HS-5 (cell line): ENCODE measurements at places on chromosomes 1 and 21.

GRCh38 chr1:201751872-201752271, 77.1 kb upstream of the IPO9 start:
- DNase-seq, result no peak

- DNase-seq, result no peak
These were observed 40.4 kb downstream of the CASZ1 start for GRCh38 chr1:10755970-10756521.

DNA sequence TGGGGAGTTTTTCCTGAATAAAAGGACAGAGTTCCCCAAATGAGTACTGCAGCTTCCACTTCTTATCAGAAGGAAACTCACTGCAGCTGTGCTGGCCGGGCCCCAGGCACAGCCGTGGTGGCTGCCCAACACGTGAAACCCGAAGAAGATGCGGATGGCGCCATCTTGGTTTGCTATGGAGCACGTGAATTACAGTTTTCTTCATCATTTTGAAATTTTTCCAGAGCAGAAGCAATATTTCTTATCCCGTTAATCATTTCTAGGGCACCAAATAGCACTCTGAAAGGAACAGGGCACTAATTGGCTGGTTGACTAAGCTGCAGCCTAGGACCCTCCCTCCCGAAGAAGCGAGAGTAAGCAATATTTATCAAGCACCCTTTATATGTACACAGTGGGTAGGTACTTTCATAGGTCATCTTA, 63.2 kb upstream of the EPS8L3 start:
- DNase-seq, result no peak

DNA sequence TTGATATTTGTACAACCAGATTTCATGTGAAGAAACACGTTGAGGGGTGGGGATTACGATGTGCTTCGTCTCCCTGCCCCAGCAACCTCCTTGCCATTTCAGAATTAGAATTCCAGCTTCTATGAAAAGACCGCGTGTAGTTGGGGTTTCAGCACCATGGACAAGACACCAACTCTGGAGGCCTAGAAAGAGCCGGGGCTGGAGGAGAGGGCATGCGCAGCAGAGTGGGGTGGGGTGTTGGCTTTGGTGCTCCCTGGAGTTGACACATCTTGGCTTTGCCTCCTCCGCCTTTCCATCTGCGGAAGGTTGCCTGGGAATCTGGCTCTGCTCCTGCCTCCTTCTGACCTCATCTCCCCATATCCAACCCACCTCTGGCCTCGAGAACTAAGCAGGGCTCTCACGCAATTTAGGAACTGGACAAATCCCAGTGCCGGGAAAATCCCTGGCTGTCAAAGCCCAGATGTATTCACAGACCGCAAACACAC, 11.8 kb downstream of the HTR6 start:
- DNase-seq, result no peak

DNA sequence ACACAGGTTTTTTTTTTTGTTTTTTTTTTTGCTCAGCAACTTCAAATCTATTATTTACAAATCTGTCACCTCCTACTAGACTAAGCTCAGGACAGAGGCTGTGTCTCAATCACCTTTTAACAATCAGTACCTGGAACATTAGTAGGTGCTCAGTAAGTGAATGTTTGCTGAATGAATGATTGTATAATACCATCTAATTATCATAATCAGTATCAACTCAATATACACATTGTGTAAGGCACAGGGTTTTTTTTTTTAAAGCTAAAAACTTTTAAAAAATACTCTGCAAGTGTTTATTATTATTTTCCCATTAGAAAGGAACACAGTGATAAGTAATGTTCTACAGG, 9.2 kb downstream of the ERRFI1 start:
- DNase-seq, result no peak

DNA sequence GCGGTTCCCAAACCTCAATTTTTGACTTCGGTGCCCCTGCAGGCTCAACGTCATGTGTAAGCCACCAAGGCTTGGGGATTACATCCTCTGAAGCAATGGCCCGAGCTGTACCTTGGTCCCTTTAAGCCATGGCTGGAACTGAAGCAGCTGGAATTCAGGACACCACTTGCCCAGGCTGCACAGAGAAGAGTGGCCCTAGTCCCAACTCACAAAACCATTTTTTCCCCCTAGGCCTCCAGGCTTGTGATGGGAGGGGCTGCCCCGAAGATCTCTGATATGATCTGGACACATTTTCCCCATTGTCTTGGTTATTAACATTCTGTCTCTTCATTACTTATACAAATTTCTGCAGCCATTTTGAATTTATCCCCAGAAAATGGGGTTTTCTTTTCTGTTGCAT, 233.3 kb upstream of the ADGRL4 start:
- DNase-seq, result no peak

DNA sequence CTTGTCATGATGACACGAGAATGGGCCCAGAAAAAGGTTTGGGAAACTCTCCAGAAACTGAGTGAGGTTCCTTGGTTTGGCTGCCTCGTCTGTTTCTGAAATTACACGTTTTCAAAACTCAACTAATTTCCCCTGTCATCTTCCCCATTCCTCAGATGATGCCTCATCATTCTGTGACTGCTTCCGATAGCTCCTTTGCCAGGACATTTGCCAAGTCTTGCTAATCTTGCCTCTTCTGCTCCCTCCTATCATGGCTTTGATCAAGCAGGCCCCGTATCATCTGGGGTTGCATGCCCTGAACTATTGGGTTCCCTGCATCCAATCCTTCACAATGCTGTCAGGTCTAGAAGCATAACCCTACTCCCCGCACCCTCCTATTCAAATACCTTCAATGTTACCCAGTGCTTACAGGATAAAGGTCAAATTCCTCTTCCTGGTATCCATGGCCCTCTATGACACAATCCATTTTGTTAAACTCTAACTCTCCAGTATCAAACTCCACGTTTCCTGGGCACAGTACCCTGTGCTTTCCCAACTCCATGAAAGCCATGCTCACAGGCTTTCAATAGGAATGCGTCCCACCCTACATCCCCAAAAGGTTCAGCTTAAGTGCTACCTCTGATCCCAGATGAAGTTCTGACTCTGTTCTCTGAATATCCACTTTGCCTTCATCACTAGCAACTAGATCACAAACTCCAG, 22.2 kb upstream of the TMEM200B start:
- peak; percentile 95 for DNase-seq

DNA sequence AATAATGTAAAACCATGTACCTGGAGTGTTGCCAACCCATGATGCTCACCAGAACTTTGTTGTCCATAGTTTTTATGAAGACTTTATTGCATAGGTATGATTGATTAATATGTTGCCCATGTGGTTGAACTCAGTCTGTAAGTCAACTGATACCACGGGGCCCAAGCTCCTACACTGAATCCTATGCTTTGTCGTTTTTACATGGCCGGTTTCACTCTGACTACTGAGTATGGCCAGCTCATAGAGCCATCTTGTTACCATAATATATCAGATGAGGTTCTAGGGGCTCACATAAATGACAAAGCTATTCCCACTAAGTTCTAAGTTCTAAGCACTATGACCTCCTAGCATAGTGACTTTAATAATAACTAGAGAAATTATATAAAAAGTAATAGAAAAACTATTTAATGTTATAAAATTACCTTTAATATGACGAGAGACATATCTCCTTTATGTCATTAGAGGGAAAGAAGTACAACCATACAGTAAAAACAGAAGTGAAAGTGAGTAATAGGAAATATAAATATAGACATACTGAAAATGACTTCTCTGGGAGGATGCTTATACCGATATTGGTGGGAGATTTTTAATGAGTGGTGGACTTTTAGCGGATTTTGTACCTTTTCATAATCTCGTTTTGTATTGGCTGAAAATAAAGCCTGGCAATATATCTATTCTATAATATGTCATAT, 983.4 kb upstream of the PRMT6 start:
- DNase-seq, result no peak

GRCh38 chr1:207494171-207494570, 1.8 kb upstream of the CR1 start:
- no peak for DNase-seq

- DNase-seq, result no peak
These were observed 25.6 kb downstream of the SAMSN1 start for GRCh38 chr21:14520535-14520934.

DNA sequence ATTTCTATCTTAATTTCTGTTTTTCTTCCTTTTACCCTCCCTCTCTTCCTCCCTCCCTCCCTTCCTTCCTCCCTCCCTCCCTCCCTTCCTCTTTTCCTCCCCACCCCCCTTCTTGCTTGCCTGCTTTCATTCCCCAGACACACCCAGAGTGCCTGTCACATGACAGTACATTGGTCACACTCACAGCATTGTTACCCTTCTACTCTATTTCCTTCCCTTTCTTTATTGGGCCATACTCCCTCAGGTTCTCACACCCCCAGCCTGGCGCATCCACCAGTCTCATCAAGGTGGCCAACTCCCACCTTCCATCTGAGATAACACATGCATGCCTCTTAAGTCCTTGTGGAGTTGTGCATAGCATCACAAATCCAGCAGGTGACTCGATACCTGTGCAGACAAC, 10.9 kb downstream of the TMPRSS3 start:
- no peak for DNase-seq

GRCh38 chr1:13538832-13539231, 25.0 kb upstream of the LRRC38 start:
- no peak for DNase-seq

- no peak for DNase-seq
These were observed 228.2 kb upstream of the PROX1 start for GRCh38 chr1:213759359-213760181.

DNA sequence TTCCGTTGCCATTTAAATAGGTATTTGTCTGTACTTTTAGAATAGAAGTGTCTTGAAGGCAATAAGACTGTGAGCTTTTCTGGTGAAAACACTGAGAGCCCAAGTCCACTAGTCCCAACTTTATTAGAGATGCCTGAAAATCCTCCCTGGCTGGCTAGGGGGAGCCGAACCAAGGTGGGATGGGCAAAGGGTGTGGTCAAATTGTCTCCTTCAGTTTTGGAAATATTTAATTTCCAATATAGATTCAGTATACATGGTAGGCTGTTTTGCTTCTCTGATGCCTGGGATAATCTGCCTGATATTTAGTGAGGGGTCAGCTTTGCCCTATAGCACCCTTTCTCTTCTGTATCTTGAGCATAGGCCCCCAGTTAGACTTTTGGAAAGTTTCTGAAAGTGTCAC, 3.5 kb downstream of the ROR1 start:
- no peak for DNase-seq

GRCh38 chr1:239061770-239062169, 324.6 kb upstream of the CHRM3 start:
- no peak for DNase-seq

DNA sequence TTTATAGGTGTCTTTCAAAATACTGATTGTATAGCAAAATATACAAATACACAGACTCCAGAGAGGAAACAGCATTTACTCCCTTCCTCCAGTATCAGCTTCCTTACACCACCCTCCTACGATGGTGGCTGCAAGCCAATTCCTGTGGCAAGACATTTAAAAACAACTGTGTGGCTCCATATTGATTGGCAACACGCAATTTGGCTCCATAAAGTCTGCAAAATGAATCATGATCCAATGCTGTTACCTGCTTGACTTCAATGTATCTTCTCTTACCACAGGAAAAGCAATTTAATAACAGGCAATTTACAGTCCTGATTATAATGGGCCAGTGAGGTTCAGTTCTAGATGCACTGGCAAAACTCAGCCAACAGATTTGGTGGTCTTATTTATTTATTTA, 19.7 kb upstream of the ATP6V1G3 start:
- DNase-seq, result no peak

DNA sequence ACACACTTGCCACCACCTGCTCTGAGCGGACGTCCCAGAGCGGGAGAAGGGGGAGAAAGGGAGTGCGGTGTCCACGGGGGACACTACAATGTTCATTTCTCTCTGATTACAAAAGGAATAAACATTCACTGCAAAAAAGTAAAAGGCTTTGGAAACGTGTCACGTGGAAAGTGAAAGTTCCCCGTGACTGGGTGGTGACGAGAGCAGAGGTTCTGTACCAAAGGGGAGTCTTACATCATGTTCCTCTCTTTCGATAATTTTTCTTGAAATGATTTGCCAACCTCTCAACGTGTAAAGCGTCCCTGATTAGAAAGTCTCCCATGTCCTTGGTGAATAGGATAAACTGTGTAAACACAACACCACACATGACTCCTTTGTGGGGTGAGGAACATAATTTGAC, 22.0 kb upstream of the PRDM15 start:
- DNase-seq, result no peak

GRCh38 chr1:197096137-197096536, 29.1 kb upstream of the F13B start:
- DNase-seq, result no peak

GRCh38 chr1:114700036-114700600, 4.8 kb upstream of the AMPD1 start:
- DNase-seq, result no peak

GRCh38 chr1:155282488-155283091, 5.3 kb downstream of the HCN3 start:
- DNase-seq, result no peak

- DNase-seq, result no peak
These were observed 2.4 kb downstream of the ID3 start for GRCh38 chr1:23556635-23557470.

DNA sequence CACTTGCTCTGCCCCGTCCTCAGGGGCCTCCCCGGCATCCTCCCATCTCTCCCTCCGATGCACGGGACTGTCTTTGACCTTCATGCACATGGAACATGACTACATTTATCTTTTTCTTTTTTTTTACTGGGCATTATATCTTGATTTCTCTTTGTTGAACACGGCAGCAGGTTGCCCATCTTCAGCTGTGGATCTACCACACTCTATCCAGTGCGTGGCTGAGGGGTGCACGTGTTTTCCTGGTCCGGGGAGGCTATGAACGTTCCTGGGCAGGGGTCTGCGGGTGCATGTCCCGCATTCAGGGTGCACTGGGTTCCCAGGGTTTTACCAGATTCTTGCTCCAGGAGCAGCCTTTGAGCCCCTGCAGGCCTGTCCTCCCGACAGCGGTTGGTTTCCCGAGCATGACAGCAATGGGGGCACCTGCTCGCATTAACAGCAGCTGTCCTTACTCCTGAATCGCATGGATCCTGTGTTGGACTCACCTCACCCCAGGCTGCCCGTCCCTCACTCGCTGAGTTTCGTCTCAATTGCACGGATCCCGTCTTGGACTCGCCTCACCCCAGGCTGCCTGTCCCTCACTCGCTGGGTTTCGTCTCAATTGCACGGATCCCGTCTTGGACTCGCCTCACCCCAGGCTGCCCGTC, 7.4 kb downstream of the POFUT2 start:
- no peak for DNase-seq

DNA sequence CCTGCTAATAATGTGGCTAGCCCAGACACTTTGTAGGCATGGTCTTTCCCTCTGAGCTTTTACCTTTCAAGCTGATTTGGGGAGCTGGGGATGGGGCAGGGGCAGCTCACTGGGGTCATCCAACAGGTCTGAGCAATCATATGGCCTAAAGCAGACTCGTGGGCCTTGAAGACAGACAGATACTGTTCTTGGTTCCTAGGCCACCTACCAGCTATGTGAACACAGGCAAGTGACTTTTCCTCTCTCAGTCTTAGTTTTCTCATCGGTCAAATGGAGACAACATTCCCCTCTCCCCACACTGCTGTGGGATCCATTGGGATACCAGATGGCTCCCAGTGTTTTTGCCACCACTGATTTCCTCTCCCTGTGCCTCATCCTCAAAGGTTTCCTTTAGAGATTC, 181.8 kb downstream of the RRAGC start:
- no peak for DNase-seq
